ENCODE measurements at places on chromosomes 12 and 14.

GRCh38 chr12:4763549-4763948 is 43.3 kb downstream of the GALNT8 start:
- DNase-seq, result no peak

GRCh38 chr12:107331912-107332311 is 238.6 kb upstream of the CRY1 start:
- DNase-seq, result no peak

DNA sequence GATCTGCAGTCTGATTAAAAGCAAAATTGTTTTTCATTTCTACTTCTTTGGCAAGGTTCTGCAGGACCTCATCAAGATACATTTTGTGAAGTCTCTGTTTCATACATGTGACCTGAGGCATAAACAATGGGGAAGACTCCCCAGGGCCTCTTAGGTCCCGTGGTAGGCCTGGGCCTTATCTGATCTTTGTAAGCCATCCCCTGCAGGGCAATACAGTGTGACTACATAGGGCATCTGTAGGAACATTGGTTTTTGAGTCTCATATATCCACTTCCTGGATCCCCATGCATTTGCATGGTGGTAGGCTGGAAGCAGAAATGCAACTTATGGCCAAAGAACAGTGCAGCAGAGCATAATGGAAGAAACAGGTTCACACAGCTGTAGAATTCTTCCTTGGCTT is 6.0 kb downstream of the FAR2 start:
- no peak for DNase-seq

- DNase-seq, result no peak
Measured at GRCh38 chr12:131561051-131561450, 149.8 kb upstream of the SFSWAP start.

DNA sequence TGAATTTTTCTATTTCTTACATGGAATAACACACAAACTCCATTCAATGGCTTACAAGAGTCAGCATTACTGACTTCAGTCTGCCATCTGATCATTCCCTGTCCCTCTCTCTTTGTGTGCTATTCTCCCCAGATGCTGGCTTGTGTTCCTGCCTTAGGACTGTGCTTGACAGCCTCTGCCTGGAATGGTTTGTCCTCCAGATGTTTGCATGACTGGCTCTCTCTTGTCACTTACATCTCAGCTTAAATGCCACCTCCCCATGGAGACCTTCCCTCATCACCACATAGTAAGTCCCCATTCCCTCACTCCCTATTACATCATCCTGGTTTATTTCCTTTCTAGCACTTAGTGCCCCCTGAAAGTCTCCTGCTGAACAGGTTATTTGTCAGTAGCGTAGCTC is 181.6 kb downstream of the KTN1 start:
- DNase-seq, result no peak

DNA sequence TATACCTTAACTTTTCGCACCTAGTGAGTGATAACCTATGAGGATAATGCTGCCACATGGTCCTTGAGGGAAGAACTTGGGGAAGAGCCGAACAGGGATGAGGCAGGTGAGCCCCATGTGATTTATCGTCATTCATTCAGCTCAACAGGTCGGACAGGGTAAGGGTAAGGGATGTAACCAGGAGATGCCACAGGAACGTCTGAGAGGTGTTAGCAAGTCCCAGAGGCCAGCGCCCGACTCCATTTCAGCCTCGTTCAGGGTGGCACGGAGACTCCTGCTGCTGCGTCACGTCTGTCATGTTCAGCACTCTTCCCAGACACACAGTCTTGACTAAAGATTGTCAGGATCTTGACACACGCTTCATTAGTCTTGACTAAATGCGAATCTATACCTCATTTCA is 23.4 kb upstream of the TIGAR start:
- DNase-seq, result no peak
